Right lung (tissue), 10 donors: ENCODE measurements at places on chromosomes 16 and 17. TPM values are rescaled to one million over a fixed set of nuclear protein-coding genes. Genes with fewer than 3 reads are reported as not detected.

Gene GP1BA
- 2.9 TPM for polyA plus RNA-seq

Gene C17orf113
- polyA plus RNA-seq: 4.6 TPM

Gene CDYL2
- polyA plus RNA-seq: 5.5 TPM

Gene GRAPL
- polyA plus RNA-seq: 10.7 TPM

Gene SULT1A2
- polyA plus RNA-seq: 2.7 TPM

Gene CHRNE
- 1.0 TPM for polyA plus RNA-seq

Gene AMFR
- 56.7 TPM for polyA plus RNA-seq

Gene NOTUM
- 57.9 TPM for polyA plus RNA-seq

Gene SSTR5
- polyA plus RNA-seq: not detected

Gene SLC35G6
- 0.40 TPM for polyA plus RNA-seq

Gene B4GALNT2
- 0.76 TPM for polyA plus RNA-seq

Gene C1QTNF8
- polyA plus RNA-seq: not detected

Gene EXOC3L1
- polyA plus RNA-seq: 14.8 TPM

Gene MT1H
- 1.2 TPM for polyA plus RNA-seq

Gene PRR29
- polyA plus RNA-seq: 6.8 TPM

Gene EMC6
- 17.8 TPM for polyA plus RNA-seq

Gene MMP28
- polyA plus RNA-seq: 7.6 TPM

Gene CA5A
- 0.18 TPM for polyA plus RNA-seq

Gene KRTAP3-1
- polyA plus RNA-seq: not detected

Gene HEXD
- 31.0 TPM for polyA plus RNA-seq

Gene BLMH
- 59.2 TPM for polyA plus RNA-seq

Gene STAT5A
- polyA plus RNA-seq: 10.4 TPM

Gene SKAP1
- 2.6 TPM for polyA plus RNA-seq

Gene ADAD2
- 1.1 TPM for polyA plus RNA-seq

Gene RNF157
- polyA plus RNA-seq: 8.6 TPM

Gene INCA1
- polyA plus RNA-seq: 9.5 TPM

Gene CNTNAP1
- 9.5 TPM for polyA plus RNA-seq

Gene STX1B
- 0.43 TPM for polyA plus RNA-seq

Gene SMYD4
- polyA plus RNA-seq: 16.4 TPM

Gene CCL14
- 81.2 TPM for polyA plus RNA-seq

Gene HSD3B7
- 5.3 TPM for polyA plus RNA-seq

Gene CDRT4
- 17.2 TPM for polyA plus RNA-seq

Gene KCNJ18
- not detected for polyA plus RNA-seq

Gene ZNF750
- 0.38 TPM for polyA plus RNA-seq

Gene PLCD3
- polyA plus RNA-seq: 16.8 TPM

Gene PIGQ
- 31.1 TPM for polyA plus RNA-seq

Gene ZNF423
- 29.4 TPM for polyA plus RNA-seq

Gene GCGR
- 0.26 TPM for polyA plus RNA-seq

Gene CD300LB
- 0.22 TPM for polyA plus RNA-seq

Gene EMP2
- polyA plus RNA-seq: 63.0 TPM

Gene SHBG
- 1.1 TPM for polyA plus RNA-seq

Gene KRT39
- not detected for polyA plus RNA-seq

Gene KCNH6
- 0.59 TPM for polyA plus RNA-seq
